ENCODE measurements at places on chromosomes 4 and X.

- no peak for DNase-seq
Measured at GRCh38 chr4:336893-337142, 796 bp upstream of the ZNF141 start.

- DNase-seq: no peak
Measured at GRCh38 chrX:41837270-41837944, 85.9 kb downstream of the CASK start.

- no peak for DNase-seq
Measured at GRCh38 chrX:72045552-72046277, 86.0 kb downstream of the RTL5 start.

DNA sequence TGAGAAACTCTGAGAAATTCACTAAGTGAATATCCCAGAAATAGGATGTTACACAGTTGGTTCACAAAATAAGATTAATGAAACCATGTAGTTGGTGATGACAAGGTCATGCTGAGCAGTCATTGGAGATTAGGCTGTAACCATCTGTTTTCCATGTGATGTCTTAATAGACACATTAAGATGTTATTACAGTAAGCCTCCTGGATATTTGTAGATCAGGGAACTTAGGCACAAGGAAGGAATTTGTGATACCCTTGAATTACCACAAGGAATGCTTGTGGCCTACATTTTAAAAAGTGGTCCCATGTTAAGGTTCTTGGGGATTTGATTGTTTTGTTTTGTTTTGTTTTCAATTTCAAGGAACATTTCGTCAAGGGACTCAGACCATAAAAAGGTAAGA lies 185.6 kb upstream of the BANK1 start:
- DNase-seq: no peak

DNA sequence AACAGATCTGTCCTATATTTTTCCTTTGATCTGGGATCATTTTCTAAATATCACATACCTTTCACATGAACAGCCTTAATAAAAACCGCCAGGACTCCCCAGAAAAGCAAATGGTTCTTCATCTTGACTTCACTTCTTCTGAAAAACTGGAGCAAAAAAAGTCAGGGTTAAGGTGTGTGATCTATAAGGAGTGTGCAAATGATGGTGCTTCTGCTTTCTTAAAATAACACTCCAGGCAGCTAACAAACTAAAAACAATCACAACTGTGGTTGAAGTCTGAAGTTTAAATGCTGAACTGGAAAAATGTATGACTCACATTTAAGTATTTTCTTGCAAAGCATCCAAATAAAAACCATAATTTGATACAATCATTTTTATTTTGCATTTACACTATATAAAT lies at the start of gene JCHAIN:
TSS of gene JCHAIN (minus strand) at position 140 of the 400 bp plus-strand sequence. CDS start at position 122, 18 bp downstream.
- no peak for DNase-seq

GRCh38 chr4:102299354-102300107 lies 45.8 kb downstream of the SLC39A8 start:
- peak; percentile 32 for DNase-seq

DNA sequence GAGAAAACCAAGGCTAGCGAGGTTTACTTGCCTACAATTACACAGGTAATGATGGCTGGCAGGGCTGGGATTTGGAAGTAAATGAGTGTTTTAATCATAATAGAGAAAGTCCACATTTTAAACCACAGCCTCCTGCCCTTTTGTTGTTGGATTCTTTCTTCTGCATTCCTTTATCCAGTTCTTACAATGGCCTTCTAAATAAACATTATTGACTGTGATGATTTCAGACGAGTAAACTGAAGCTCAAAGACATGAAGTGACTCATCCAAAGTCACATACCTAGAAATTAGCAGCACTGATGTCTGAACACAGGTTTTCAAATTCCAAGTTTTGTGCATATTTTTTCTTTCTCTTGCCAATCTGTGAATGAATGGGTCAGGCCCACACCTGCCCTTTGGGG lies 51.2 kb upstream of the C1QTNF7 start:
- DNase-seq: no peak

DNA sequence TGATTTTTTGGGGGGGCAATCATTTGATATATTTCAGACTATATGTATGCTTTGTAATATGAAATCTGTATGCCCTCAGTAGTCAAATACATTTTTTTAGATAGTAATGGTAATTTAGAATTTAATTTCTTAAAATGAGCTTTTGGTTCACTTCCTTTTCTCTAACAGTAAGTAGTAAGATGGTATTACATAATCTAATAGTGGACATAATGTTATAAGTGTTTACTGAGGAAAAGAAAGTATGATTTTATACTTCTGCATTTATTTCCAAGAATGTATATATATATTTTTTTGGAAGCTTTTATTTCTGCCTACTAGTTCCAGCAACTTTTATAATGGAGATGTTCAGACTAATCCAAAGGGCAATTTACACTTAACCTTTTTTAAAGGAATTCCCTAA lies 1450.7 kb upstream of the TENM3 start:
- DNase-seq: no peak

DNA sequence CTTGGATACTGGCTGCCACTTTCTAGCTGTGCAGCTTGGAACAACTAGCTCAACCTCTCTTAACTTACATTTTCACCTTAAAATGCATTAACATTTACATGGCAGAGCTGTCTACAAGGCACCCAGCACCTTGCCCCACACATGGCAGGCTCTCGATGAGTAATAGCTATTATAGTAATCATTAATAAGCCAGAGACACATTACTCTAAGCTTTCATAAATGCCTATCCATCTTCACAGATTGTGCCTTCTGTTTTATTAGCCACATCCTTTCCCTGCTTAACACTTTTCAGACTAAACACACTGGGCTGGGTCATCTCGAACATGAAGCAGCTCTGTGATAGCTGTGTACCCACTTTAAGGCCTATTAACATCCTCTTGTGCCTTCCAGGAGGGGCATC lies 83.8 kb upstream of the UCP1 start:
- no peak for DNase-seq

DNA sequence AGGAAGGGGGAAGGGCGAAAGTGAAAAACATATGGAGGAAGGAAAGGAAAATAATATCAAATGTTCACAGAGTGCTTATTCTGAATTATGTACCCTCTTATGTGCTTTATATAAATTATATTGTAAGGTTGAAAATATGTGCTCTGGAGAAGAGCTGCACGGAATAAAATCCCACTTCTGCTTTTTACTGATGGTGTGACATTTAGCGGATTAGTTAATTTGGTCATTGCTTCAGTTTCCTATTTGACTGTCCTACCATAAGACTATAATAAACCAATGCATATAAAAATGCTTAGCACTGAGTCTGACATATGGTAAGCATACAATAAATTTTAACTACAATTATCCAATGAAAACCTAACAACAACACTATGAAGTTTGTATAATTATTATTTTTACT lies 86.2 kb downstream of the NPFFR2 start:
- no peak for DNase-seq

DNA sequence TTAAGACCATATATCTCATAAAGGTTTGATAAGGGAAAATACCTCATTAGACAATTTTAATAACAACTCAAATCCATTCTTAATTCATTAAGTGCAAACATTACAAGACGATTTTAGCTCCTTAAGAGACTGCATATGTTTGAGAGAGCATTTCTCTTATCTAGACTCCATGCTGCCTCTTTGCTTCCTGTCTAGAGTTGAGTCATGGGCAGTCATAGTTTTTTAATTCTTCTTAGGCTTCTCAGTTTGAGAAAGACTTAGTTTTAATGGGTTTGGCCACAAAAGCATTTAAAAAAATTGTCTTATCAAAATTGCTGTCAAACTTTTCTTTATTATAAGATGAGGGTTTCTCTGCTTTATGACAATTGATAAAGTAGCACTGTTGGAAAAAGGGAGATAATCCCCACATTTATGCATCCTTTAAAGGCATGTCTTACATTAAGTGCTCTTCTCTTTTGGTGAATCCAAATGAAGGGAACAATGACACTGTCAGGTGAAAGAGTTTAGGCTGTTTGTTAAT lies 713.4 kb downstream of the PCDH18 start:
- no peak for DNase-seq

GRCh38 chrX:131359611-131360010 lies 70.5 kb upstream of the IGSF1 start:
- DNase-seq: no peak

GRCh38 chrX:69010339-69010738 lies 154.9 kb downstream of the PJA1 start:
- DNase-seq: no peak

GRCh38 chrX:19731307-19731820 lies 156.0 kb downstream of the SH3KBP1 start:
- no peak for DNase-seq

- peak; percentile 18 for DNase-seq
Measured at GRCh38 chr4:78653655-78654054, 102.1 kb downstream of the ANXA3 start.

GRCh38 chr4:174263445-174263736 lies 20.1 kb downstream of the FBXO8 start:
- no peak for DNase-seq

- DNase-seq: no peak
Measured at GRCh38 chr4:72418458-72418857, 150.6 kb downstream of the ADAMTS3 start.

DNA sequence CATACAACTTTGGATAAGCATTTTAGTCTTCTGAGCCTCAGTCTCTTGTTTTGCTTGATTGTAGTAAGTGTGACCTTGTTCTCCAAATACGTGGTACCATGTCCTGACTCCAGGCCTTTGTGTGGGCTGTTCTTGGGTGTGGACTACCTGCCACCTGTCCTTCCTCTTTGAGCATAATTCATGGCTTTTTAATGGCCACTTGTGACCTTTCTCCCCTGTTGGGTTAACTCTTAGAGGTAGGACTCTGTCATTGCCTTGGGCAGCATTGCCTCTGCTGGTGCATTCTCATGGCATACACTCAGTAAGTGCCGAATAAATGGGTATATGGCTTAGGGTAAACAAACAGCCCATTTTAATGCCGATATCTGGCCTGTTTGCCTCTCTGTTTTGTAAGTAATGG lies 3.0 kb downstream of the NSD2 start:
- no peak for DNase-seq

GRCh38 chrX:48021026-48021900 lies 14.5 kb downstream of the SPACA5 start:
- peak; percentile 33 for DNase-seq

GRCh38 chrX:40058719-40059118 lies 39.0 kb downstream of the BCOR start:
- no peak for DNase-seq
